ENCODE measurements at places on chromosomes 16 and 17.

DNA sequence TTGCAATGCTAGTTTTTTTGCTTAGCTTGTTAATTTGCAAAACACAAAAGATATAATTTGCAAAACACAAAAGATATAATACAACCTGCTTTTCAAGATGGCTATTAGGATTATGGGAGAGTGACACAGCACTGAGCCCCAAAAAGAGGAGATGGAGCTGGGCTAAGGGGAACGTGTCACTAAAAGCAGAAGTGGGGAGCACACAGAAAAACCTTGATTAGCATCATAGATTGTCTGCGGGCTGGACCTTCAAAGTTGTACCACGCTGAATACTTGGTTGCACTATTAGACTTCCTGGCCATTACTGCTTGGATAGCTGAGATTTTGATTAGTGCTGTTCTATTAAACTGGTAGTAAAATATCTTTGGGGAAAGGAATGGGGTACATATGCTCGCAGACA, 36.2 kb downstream of the KCNJ16 start:
- DNase-seq, result no peak

DNA sequence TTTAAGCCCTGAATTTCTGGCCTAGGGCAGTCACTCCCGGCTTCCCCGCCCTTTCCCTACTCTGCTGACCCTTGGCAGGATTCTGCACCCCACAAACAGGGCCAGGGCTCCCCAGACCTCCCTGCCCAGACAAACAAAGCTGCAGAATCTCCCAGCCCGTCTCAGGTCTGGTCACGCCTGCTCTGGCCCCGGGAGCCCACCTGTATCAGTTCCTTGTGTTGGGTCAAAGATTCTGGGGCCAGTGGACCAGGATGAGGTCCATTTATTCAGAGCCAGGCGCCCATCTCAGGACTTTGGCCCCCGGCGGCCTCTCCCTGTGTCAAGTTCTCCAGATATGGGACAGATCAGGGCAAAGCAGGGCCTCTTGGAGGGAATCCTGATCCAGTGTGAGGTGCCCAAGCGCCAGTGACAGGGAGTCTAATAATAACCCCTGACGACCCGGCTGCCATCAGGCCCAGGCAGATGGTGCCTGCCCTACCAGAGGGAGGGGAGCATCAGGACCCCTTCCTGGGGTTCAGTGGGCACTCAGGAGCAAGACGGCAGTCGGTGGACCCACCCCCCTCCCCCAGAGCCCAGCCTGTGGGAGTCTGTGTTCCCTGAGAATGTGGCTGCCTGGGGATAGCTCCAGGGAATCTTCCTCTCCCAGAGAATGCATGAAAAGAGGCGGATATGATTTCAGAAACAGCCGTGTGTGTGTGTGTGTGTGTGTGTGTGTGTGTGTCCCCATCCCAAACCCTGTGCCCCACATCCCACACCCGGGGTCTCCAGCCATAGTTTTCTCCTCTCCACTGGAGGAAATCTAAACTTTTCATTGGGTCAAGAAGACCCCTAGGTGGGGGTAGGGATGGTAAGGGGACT, 1.3 kb downstream of the TTYH2 start:
- DNase-seq, result no peak

GRCh38 chr17:45129426-45129939, 2.8 kb downstream of the PLCD3 start:
- no peak for DNase-seq

DNA sequence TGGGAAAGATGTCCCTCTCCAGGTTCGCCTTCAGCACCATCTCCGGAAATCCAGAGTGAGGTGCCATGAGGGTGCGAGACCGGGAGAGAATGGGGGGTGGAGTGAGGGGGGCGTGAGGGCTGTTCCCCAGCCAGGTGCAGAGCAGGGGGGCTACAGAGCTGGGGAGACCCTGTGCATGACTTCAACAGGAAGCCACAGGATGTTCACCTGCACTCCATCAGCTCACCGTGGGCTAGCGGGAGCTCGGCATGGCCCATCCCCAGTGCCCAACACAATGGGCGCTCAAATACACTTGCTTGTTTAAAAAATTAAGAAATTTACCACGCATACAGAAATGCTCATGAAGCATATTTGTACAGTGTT, 27.7 kb downstream of the TMEM235 start:
- no peak for DNase-seq

- no peak for DNase-seq
These were observed 21.9 kb downstream of the PRKAR1A start for GRCh38 chr17:68533887-68534694.

- no peak for DNase-seq
These were observed 5.4 kb upstream of the EFCAB13 start for GRCh38 chr17:47318197-47318918.

DNA sequence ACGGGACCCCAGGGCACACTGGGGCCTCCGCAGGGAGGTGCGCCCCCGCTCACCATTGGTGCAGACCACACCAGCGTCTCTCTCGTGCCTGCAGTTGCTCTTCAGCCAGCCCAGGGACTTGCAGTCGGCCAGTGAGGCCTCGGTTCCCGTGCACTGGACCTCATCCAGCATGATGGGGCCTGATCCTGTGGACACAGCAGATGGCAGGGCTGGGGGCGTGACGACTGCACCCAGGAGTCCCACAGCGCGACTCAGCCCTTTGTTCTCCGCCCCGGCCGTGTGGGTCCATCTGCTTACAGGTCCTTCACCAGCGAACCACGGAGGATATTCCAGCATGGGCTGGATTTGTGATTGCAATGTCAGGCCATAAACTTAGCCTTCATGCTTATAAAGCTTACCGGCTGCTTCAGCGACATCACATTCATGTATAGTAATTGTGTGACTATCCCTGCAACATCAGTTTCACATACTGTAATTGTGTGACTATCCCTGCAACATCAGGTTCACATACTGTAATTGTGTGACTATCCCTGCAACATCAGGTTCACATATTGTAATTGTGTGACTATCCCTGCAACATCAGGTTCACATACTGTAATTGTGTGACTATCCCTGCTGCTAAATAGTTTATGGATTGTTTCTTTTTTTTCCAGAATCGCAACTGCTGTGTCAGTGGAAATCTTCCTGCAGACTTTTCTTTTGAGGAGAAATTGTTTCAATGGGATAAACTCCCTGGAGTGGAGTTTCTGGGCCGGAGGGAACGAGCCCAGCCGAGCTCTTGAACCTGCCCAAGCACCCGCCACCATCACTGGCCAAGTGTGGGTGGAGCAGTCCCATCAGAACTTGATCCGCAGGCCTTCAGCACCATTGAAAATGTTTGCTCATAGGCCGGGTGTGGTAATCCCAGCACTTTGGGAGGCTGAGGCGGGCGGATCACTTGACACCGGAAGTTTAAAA, 4.8 kb downstream of the LGALS3BP start:
- DNase-seq, result no peak

DNA sequence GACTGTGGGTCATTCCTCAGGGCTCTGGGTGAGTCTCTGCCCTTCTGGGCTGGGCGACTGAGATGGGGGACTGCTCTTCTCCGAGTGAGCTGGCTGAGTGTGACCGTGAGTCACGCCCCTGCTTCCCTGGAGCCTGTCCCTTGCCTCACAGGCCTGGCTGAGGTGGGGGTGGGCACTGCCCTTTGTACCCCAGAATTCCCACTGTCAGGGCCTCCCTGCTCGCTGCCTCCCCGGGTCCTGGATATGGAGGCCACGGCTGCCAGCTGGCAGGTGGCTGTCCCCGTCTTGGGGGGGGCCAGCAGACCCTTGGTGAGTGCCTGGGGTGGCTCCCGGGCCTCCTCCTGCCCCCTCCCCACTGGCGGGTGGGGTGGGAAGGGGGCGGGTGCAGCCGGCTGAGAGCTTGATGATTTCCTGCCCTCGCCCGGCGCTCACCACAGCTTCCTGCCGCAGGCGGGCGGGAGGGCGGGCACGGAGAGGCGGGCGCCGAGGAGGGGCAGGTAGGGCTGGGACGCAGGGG, at the start of gene LAT:
Gene LAT, plus strand, starts transcription at position 434 of the 517 bp plus-strand sequence. CDS start 366 bp downstream, outside the sequence.
- DNase-seq, result no peak

GRCh38 chr16:87447323-87447722, 45.5 kb downstream of the ZCCHC14 start:
- DNase-seq, result no peak
